ENCODE measurements at places on chromosomes 12 and 14.

DNA sequence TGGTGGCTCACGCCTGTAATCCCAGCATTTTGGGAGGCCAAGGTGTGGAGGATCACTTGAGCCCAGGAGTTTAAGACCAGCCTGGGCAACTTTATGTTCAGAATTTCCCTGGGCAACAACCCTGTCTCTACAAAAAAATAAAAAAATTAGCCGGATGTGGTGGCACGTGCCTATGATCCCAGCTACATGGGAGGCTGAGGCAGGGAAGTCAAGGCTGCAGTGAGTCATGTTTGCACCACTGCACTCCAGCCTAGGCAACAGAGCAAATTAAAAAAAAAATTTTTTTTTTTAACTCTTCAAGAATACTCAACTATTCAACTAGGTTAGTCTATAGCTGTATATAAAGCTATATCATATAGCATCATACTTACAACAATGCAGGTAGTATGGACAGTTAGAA is 113.0 kb downstream of the RALGAPA1 start:
- DNase-seq = no peak

DNA sequence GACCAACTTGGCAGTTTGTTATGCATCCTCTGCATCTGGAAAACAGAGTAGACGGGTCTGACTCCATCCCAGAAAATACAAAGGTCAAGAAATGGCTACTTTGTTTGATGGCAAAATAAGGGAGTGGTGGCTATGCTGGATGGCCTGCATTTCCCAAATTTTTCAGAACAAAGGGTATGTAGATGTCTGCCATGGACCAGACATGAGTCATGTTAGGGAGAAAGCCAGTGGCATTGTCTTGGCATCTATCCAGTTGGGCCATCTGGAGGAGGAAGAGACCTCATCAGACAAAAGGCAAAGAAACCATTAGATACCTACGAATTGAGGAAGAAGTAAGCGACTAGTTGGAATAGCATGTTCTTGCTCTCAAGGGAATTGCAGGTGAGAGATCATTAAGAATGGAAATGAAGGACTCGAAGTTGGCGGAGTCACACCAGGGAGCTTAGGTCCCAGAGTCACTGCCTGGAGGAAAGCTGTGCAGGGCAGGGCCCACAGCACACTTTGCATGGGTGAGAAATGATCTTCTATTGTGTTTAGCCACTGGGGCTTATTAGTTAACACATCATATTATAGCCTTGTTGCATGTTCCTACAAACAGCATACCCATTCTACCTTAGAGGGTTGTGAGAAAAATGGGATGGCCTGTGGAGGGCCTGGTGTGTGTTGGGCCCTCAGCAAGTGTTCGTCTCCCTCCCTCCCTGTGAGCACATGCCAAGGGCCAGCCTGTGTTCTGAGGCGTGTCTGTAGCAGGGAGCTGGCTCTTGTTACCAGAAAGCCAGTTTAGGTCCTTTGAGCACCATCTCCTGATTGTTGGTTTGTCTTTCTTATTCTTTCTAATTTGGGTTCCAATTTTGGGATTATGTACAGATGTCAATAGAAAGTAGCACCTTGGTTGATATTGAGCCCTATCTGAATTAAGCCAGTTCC is 119.4 kb downstream of the KTN1 start:
- DNase-seq = no peak

DNA sequence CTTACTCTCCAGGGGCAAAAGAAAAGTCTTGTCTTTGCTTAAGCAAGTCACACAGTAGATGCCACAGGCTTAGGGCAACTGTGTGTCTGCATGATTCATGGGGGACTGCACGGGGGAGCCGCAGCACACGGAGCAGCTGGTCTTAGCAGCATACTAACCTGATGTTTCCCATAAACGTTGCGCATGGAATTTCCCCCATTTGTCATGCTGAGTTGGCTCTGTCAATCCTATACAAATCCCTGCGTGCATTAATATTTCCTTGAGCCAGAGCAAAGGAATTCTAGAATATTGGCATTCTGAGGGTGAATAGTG is 71.2 kb downstream of the SAMD4A start:
- DNase-seq = no peak

DNA sequence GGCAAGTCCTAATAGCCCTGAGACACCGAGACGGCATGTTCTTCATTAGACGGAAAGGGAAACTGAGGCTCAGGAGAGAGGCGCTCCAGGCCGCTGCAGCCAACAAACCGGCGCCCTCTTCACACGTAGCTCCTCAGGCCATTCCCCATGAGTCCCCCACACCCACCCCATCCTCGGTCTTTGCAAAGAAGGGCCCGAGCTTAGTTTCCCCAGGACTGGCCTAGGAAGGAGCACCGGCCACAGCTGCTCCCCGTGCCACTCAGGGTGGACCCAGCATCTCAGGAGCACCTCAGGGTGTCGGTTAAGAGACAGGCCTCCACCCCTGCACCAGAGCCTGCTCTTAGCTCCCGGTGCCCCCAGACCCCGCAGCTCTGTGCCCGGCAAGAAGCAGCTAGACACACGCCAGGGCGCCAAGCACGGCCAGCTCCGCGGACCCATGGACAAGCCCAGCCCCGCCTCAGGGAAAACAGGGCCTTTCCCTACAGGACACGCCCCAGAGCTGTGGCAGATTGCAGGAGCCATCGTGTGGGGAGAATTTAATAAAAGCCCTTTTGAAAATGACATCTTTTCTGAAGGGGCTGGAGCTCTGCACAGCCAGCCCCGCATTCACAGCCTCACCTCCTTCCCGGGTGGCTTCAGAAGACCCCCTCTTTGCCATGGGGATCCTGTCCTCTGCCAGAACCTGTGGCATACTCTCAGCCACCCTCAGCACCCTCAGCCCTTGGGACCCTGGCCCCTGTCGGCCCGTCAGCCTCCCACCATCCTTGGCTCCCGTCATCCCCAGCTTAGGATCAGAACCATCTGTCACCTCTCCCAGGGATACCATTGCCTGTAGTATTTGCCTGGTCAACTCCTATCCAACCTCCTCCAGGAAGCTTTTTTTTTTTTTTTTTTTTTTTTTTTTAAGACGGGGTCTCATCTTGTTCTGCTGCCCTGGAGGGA is 59.7 kb downstream of the LGMN start:
- no peak for DNase-seq

DNA sequence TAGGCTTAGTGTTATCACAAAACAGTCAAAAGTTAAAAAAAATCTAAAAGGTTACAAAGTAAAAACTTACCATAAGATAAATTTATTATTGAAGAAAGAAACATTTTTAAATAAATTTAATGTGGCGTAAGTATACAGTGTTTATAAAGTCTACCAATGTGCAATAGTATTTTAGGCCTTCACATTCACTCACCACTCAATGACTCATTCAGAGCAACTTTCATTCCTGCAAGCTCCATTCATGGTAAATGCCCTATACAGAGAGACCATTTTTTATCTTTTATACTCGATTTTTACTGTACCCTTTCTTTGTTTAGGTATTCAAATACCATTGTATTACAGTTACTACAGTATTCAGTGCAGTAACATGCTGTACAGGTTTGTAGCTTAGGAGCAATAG is 124.5 kb downstream of the ANO4 start:
- DNase-seq = no peak

DNA sequence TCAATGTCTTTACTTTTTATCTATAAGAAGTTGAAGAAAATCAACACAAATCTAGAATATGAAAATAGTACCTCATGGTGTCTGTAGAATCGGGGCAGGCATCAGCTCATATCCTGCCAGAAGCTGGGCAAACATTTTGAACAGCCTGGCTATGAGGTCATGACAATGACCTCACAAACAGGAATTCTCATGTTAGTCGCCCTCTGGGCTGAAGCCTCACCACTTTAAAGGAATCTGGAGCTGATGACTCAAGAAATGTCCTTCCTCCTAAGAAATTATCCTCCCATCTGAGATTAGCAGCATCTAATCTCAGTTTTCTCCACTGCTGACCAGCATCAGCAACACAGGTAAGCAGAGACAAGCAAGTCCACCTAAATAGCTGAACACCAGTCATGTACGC is 27.1 kb downstream of the CLIP1 start:
- no peak for DNase-seq

DNA sequence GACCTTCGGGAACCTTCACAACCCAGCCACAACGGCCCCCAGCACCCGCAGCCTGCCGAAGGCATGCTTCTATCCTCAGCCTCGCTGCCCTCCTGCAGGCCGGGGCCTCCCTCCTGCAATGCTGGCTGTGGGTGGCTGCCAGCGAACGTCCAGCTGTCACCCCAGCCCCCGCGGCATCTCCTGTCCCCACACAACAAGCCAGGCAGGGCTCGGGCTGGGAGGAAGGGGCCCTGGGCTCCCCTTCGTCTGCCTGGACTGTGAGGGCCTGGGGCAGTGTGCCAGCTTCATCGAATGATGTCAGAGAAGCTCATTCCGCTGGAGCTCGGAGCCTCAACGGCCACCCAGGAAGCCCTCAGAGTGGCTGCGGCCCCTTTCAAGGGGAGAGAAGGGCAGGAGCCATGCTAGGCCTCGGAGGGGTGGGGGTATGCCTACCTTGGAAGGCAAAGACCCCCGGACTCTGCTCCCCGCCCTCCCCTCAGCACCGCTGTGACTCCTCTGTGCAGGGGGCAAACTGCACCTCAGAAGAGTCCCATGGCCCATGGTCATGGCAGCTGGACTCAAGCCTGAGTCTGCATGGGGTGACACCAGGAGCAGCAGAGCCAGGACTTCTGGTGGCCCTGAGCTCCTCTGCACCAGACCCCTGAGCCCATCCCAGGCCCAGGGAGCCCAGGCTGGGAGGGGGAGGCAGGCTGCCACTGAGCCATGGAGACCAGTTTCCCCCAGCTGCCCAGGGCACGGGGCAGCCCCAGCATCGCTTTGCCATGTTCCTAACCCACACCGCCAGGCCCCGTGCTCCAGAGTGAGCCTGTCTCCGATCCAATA is 24.7 kb upstream of the C14orf180 start:
- DNase-seq = no peak

DNA sequence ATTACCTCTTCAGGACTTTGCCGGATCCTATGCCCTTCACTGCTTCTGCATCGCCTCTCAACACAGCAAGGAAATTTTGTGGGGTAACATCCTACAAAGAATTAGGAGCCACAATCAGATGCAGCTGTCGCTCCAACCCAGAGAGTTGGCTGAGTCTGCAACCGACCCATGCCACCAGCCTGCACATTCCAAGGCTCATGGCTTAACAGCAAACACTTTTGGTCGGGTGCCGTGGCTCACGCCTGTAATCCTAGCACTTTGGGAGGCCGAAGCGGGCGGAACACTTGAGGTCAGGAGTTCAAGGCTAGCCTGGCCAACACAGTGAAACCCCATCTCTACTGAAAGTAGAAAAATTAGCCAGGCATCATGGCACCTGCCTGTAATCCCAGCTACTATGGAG is 32.3 kb downstream of the LGMN start:
- no peak for DNase-seq

DNA sequence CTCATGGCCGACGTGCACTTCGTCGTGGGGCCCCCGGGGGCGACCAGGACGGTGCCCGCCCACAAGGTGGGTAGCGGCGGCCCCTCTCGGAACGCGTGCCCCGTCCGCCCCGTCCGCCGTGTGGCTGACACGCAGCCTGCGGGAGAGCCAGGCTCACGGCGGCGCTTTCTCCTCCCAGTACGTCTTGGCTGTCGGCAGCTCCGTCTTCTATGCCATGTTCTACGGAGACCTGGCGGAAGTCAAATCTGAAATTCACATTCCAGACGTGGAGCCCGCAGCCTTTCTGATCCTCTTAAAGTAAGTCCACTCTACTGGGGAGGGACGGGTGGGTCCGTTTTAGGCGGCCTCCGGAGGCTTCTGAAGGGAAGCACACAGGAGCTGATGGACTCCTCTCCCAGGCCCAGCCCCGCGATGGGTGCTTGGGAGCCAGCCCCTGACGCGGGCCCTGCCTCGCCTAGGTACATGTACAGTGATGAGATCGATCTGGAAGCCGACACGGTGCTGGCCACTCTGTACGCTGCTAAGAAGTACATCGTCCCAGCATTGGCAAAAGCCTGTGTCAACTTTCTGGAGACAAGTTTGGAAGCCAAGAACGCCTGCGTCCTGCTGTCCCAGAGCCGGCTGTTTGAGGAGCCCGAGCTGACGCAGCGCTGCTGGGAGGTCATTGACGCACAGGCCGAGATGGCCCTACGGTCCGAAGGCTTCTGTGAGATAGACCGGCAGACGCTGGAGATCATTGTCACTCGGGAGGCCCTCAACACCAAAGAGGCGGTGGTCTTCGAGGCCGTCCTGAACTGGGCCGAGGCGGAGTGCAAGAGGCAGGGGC is 1.1 kb downstream of the BTBD6 start:
- DNase-seq = no peak

DNA sequence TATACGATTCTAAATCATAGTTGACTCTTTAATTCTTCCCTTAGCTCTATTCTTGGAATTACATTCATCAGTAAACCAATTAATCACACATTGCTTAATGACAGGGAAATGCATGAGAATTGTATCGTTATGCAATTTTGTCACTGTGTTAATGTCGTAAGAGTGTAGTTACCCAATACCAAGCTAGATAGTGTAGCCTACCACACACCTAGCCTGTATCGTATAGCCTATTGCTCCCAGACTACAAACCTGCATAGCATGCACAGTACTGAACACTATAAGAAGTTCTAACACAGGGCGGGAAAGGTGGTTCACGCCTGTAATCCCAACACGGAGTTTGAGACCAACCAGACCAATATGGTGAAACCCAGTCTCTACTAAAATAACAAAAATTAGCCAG is 24.7 kb downstream of the HNRNPC start:
- DNase-seq = no peak

DNA sequence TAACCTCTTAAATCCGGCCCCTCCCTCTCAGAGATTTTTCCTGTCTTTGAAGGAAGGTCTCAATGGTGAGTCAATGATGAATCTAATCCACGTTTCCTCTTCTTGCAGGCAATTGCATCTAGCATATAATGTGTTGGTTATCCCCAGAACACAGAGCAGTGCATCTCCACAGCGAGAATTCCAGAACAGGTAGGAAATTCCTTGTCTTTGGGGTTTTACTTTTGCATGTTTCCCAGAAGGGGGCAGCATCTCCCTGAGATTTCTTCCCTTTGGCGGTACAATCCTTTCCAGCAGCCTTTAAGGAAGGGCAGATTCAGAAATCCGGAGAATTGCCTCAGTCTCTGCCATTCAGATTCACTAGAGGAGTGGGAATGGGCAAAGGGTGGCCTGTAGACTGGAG is 128.0 kb downstream of the KCNA5 start:
- no peak for DNase-seq

- DNase-seq = no peak
These were observed 12.5 kb upstream of the TMEM119 start for GRCh38 chr12:108610336-108610815.

GRCh38 chr14:105685003-105685402 is 158.6 kb downstream of the TMEM121 start:
- DNase-seq = no peak

DNA sequence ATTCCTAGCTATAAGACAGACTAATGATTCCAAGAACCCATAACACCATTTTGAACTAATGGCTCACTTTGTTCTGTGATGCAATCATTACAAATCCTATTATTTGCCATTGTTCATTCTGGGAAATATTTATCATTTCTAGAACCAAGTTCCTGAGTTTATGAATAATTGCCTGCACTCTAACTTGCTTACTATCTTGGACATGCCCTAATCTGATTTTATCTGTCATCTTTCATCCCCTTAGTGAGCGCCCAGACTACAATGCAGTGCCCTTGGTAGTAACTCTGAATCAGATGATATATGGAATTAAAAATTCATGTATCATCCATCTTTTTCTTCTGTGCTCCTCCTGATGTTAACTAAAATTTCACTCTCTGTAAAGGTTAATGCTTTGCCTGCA is 703.1 kb upstream of the MDGA2 start:
- no peak for DNase-seq

All from stimulated activated CD4-positive, alpha-beta T cell treated with anti-CD3 and anti-CD28 coated beads, TNF-alpha, amount 100 ng/mL, for 48 hours (primary cell).